ENCODE measurements at places on chromosomes 5 and 9.

GRCh38 chr5:147487031-147487750 is 22.7 kb downstream of the DPYSL3 start:
- no peak for DNase-seq

- DNase-seq = no peak
Observed at GRCh38 chr5:157819502-157820115, 39.3 kb downstream of the CLINT1 start.

DNA sequence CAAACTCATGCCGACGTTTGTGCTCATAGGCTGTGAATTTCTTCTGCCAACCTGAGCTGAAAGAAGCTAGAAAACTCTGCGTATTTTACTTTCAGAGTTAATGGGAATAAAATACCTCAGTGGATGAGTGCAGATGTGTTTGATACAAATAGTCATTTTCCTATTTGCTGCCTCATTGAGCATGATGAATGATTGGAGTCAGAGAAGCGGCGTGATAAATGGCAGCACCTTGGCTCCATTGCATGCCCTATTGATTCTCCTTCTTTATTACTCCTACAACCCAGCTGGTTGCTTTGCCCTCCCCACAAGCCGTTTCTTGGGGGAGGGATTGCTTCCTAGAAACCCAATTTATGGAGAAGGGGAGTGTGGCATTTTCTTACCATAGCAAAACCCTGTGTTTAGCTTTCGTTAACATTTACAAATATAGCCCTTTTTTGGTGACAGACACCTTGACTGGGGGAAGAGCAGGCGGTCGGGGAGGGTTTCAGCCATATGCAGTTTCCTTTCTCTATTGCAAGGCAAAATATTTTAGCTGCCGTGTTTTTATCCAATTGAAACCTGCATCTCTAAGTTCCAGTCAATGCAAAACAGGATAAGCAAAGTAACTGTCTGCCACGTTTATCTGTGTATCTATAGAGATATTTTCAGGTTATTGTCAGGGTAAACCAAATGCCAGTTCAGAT is 93.1 kb upstream of the TBCA start:
- no peak for DNase-seq

GRCh38 chr5:137792303-137792702 is 38.1 kb upstream of the HNRNPA0 start:
- DNase-seq = no peak

GRCh38 chr5:5658226-5658625 is 235.7 kb downstream of the ICE1 start:
- DNase-seq = no peak

DNA sequence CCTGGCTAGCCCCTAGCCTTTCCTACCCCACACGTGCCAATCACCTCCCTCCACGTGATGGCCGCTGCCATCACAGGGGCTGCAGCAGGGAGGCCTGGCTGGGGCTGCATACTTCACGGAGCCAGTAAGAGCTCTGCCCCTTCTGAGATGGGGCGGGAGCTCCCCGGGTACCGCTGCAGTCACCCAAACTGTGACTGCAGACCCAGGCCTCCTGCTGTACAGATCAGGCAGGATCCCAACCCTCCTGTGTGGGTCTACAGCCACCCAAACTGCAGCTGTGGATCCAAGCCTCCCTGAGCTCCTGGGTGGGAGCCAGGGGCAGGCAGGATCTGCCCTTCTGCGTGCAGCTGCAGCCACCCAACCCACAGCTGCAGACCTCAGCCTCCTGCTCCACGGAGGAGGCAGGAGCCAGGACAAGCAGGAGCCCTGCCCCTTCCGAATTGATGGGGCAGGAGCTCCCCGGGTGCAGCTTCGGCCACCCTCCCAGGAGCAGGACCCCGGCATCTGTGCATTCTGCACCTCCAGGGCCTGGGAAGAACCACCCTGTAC is 3.2 kb upstream of the BTNL9 start:
- DNase-seq = no peak

DNA sequence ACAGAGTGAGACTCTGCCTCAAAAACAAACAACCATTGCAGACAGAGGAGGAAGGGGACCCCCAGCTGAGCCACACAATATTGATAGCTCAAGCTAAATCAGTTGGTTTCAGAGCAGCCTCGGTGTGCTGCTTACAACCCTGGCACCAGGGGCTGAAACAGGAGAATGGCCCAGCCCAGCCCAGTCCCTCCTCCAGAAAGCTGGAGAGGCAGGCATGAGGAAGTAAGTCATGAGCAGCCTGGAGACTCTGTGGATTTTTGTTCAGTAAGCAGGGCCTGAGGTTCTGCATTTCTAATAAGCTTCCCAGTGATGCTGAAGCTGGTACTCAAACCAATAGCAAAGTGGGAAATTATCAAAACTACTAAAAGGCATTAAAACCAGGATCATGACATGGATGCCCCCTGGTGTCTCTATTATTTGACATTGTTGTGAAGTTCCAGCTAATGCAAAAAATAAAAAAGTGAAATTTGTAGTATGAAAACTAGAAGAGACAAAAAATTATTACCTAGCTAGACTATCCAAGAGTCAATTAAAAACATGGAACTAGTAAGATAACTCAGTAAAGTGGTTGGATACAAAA is 14.2 kb downstream of the PRRT1B start:
- no peak for DNase-seq

GRCh38 chr5:58544926-58545325 is 37.9 kb upstream of the RAB3C start:
- no peak for DNase-seq

DNA sequence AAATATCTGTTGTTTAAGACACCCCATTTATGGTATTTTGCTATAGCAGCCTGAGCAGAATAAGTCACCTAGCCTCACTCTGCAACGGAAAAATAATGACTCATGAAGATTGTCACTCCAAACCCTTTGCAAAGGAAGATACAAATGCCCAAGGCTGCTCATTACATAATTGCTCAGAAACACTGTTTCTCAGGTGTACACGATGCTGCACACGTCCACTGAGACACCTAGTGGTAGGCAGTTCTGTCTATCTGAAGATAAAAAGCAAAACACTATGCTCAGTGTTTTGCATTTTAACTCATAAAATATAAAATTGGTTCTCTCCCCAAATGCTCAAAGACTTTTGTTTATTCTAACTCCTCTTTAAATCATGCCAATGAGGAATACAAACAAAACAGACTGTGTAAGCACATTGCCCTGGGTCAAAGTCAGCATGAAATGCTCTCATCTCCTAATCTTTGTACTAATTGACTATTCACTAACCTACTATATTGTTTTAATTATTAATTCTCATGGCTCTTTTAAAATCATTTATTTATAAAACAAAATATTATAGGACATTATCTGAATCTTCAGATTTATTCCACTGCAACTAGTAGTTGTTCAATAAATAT is 7.7 kb upstream of the TSLP start:
- DNase-seq = peak; percentile 36

DNA sequence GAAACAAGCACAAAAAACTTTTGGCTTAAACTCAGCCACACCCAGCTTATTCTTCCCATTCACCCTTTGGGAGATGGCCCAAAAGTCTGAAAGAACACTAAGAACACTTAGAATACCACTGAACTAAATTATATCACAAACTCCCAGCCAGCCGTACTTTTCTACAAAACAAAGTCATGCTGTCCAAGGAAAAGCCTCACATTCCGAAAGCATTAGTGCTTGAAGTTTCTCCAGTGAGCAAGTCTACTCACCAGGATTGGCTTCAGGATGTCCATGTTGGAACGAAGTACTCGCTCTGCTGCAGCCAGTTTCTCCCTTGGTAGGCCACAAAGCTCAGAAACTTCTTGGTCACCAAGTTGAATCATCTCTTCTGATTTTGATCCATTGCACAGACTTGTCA is 69.7 kb downstream of the ABCA1 start:
- DNase-seq = no peak
